ENCODE measurements at places on chromosomes 3 and 15. TPM values are rescaled to one million over a fixed set of nuclear protein-coding genes. Genes with fewer than 3 reads are reported as not detected.

The GABRB3 gene
- total RNA-seq, result 0.98 TPM

The MANF gene
- 34.2 TPM for total RNA-seq

- H3K27ac ChIP-seq, result no peak overlapping the region
- H3K4me3 ChIP-seq, result no peak overlapping the region
- peaks cover 6% of the 10 kb centered on the region for H3K4me1 ChIP-seq
- DNase-seq, result no peak
- H3K36me3 ChIP-seq, result no peaks in the 10 kb centered on the region
Measured at GRCh38 chr3:134654031-134654430, 3.2 kb upstream of the KY start.

DNA sequence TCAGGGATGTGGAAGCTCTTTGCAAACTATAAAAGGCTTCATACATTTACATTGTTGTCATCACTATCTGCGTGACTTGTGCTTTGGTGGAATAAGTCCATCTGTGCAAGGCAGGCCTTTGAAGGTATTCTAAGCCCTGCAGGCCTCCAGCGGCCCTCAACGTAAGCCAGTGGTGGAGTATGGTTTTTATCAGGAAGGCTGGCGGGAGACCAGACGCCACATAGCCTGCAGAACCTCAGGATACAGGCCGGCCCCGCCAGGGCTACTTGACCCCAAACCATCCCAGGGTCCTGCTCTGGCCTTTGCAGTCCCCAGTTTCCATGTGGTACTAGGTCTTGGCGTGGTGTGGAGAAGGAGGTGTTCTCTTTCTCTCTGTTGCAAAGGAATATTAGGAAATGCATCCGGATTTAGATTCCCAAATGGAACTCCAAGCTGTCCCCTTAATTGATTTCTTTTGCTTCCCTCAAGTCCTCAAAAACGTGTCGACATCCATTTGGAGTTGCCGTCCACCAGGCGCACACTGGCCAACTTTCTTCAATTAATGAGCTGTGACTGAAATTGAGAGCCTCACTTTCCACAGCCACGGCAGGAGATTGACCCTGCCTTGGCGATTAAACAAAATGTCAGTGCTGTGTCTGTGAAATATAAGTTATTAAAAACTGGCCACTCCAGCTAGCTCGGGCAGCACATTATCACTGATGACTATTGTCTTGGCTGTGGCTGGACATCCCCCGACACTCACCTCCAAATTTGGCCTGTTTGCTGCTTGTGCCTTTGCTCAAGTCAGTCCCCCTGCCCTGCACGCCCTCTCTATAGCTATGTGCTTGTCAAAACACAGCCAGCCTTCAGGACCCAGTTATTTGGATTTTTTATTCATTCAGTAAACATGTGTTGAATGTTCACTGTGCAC, 239.8 kb upstream of the TLE3 start:
- no peak overlapping the region for H3K4me3 ChIP-seq
- no peak for DNase-seq
- H3K27me3 ChIP-seq, result no peaks in the 10 kb centered on the region
- H3K4me1 ChIP-seq, result no peaks in the 10 kb centered on the region

DNA sequence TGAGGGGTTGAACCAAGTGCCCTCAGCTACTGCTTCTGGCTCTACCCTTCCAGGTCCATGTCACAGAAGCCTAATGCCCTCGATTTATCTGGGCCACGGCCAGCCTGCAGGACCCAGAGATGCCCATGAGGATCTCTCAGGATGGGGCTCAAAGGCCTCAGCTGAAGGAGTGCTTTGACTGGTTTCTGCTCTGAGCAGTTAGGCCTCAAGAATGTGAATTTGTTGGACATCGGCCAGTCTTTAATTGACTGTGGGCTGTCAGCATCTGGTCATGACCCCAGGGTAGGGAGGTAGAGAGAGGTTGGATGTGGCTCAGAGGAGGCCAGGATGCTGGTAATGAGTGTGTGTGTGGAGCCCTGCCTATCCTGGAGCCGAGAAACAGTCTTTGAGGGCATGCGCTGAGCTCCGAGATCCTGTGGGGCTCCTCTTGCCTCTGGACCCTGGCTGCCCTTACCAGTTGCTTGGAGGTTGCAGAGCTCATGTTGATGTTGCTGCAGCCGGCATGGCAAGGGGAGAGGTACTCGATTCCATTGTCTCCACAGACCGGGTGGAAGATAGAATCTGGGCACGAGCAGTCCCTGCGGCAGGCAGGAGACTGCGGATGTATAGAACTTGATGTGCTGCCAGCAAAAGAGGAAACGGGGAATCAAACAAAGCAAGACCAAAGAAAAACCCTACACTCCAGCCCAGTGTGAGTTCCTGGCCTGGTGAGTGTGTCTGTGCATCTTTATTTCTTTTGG, 49.1 kb upstream of the RAB6B start:
- H3K27ac ChIP-seq, result peak overlapping the region; percentile 85
- H3K27me3 ChIP-seq, result no peaks in the 10 kb centered on the region
- no peaks in the 10 kb centered on the region for H3K36me3 ChIP-seq
- peaks cover 42% of the 10 kb centered on the region for H3K4me1 ChIP-seq
- peak; percentile 80 for DNase-seq
- no peak overlapping the region for H3K4me3 ChIP-seq
